CD4-positive, alpha-beta memory T cell (primary cell): ENCODE measurements at places on chromosomes 5 and 9. TPM values are rescaled to one million over a fixed set of nuclear protein-coding genes. Genes with fewer than 3 reads are reported as not detected.

DNA sequence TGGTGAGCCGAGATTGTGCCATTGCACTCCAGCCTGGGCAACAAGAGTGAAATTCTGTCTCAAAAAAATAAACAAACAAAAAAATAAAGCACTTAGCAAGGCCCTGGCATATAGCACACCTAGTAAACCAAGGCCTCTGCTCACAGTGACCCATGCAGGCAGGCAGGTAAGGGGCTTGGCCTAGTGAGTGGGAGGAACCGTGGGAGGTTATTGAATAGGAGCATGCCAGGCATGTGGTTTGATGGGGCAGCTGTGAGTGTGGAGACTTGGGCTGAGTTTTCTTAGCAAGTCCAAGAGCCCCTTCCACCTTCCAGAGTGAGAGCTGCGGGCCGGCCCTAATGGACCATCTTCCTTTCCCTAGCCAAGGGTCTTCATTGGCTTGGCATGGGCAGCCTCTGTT is 4.5 kb upstream of the NDST1 start:
- no peak overlapping the region for H3K27ac ChIP-seq
- H3K36me3 ChIP-seq: no peaks in the 10 kb centered on the region
- no peaks in the 10 kb centered on the region for H3K4me1 ChIP-seq
- DNase-seq: no peak
- no peaks in the 10 kb centered on the region for H3K27me3 ChIP-seq

DNA sequence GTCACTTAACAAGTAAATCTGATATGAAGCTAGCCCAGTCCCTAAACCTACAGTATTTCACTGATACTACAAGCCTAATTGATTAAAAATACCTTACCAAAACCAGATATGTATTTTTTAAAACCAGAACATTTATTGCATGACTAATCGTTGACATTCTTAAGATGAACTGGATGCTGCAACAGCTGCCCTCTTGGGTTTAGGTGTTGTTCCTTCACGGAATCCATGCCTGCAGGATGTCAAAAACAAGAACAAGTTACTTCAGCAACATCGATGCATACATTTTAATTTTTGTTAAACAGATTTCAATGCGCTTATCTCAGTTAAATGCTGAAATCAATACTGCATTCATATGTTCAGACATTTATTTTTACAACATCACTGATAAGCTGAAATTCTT is 2.7 kb downstream of the RPL37 start:
- no peak overlapping the region for H3K4me3 ChIP-seq
- H3K4me1 ChIP-seq: peaks cover 35% of the 10 kb centered on the region
- H3K27ac ChIP-seq: peak overlapping the region; percentile 92

- no peak overlapping the region for H3K4me3 ChIP-seq
- no peaks in the 10 kb centered on the region for H3K36me3 ChIP-seq
- H3K4me1 ChIP-seq: no peaks in the 10 kb centered on the region
- no peak for DNase-seq
These were observed 139.0 kb upstream of the SLC27A6 start for GRCh38 chr5:128826275-128826674.

DNA sequence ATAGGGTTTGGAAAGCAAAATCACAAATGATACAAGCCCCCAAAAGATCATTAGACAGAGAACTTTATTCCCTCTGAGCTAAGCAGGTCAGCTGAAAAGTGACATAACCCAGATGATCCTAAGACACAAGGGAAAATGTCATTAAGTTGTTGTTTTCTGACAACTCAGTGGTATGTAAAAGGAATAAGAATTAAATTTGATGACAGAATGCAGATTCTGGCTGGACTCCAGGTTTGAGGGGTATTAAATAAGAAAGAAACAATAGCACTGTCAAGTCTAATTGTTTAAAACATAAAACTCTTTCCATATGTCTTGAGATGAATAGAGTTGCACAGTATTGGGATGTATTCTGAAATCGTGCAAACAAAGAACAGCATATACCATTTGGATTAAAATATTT is 429.9 kb downstream of the CAAP1 start:
- no peak overlapping the region for H3K4me3 ChIP-seq
- no peak overlapping the region for H3K27ac ChIP-seq
- DNase-seq: no peak

- H3K27ac ChIP-seq: no peak overlapping the region
- H3K4me3 ChIP-seq: no peak overlapping the region
- H3K36me3 ChIP-seq: no peaks in the 10 kb centered on the region
- peaks cover 16% of the 10 kb centered on the region for H3K4me1 ChIP-seq
These were observed 76.4 kb downstream of the MED27 start for GRCh38 chr9:132003319-132003704.

- no peak overlapping the region for H3K27ac ChIP-seq
- no peak for DNase-seq
- peaks cover 6% of the 10 kb centered on the region for H3K4me1 ChIP-seq
- no peaks in the 10 kb centered on the region for H3K27me3 ChIP-seq
- peaks cover 79% of the 10 kb centered on the region for H3K36me3 ChIP-seq
These were observed 25.5 kb downstream of the MTRR start for GRCh38 chr5:7894439-7894838.

GRCh38 chr5:148620696-148621095 is 33.6 kb downstream of the HTR4 start:
- no peak overlapping the region for H3K4me3 ChIP-seq
- H3K27me3 ChIP-seq: no peaks in the 10 kb centered on the region
- peak; percentile 43 for DNase-seq
- H3K27ac ChIP-seq: no peak overlapping the region

- H3K27me3 ChIP-seq: no peaks in the 10 kb centered on the region
- no peak for DNase-seq
- peaks cover 50% of the 10 kb centered on the region for H3K36me3 ChIP-seq
- H3K4me3 ChIP-seq: no peak overlapping the region
- no peaks in the 10 kb centered on the region for H3K4me1 ChIP-seq
- no peak overlapping the region for H3K27ac ChIP-seq
These were observed 20.2 kb downstream of the ACTL7A start for GRCh38 chr9:108882052-108882888.

DNA sequence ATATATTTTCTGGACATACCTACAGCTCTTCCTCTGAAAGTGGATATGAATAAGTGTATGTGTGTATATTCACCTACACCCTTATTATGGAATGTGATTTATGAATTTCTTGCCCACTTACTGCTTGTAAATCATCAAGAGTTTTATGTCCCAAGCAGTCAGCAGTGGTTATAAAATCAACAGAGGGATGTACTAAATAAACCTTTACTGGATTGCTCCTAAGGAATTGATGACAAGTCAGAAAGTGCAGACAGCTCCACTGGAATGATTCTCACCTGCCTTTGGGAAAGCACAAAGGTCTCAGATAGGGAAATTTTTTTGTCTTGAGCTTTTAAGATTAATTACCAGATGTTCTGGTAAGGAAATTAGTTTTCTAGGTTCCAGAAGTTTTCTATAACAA is 9.3 kb downstream of the TMEM174 start:
- H3K36me3 ChIP-seq: no peaks in the 10 kb centered on the region
- H3K4me3 ChIP-seq: no peak overlapping the region
- H3K27ac ChIP-seq: no peak overlapping the region
- no peaks in the 10 kb centered on the region for H3K27me3 ChIP-seq
- no peak for DNase-seq

DNA sequence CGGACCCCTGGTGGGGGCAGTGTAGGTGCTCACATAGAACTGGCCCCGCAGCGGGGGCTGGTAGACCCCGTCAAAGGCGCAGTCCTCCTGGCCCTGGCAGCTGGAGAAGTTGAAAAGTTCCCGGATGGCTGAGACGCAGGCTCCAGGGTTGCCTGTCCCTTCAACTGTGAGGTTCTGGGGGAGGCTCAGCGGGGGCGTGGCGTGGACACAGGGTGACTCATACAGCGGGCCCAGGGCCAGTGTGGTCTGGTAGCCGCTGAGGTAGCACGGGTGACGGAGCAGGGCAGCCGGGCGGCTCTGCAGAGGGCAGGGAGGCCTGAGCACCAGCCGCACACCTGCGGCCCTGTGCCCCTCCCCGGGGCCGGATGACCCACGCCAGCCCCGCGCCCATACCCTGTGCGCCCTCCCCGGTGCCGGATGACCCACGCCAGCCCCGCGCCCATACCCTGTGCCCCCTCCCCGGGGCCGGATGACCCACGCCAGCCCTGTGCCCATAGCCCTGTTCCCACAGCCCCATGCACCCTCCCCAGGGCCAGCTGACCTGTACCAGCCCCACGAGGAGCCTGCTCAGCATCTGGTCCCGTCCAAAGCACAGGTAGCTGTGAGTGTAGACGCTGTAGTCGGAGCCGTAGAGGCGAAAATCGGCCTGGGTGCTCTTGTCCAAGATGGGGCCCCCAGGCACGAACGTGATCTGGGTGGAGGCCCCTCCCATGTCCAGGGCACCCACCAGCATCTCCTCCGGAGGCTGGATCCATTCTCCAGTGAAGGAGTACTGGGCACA is 5.0 kb downstream of the ENTPD8 start:
- no peak for DNase-seq
- no peak overlapping the region for H3K4me3 ChIP-seq
- no peaks in the 10 kb centered on the region for H3K27me3 ChIP-seq
- H3K36me3 ChIP-seq: no peaks in the 10 kb centered on the region
- H3K27ac ChIP-seq: no peak overlapping the region

- no peak overlapping the region for H3K27ac ChIP-seq
- peaks cover 31% of the 10 kb centered on the region for H3K36me3 ChIP-seq
- no peak for DNase-seq
- H3K4me3 ChIP-seq: no peak overlapping the region
- no peaks in the 10 kb centered on the region for H3K27me3 ChIP-seq
- H3K4me1 ChIP-seq: no peaks in the 10 kb centered on the region
These were observed 55.5 kb downstream of the CEP120 start for GRCh38 chr5:123367739-123368138.

- H3K4me3 ChIP-seq: no peak overlapping the region
- peak; percentile 18 for DNase-seq
- peaks cover 34% of the 10 kb centered on the region for H3K36me3 ChIP-seq
- H3K27me3 ChIP-seq: no peaks in the 10 kb centered on the region
These were observed 141.9 kb downstream of the CDK5RAP2 start for GRCh38 chr9:120438111-120438510.

- peaks cover 5% of the 10 kb centered on the region for H3K27me3 ChIP-seq
- DNase-seq: peak; percentile 26
These were observed 31.1 kb upstream of the ADAMTSL1 start for GRCh38 chr9:18442629-18443491.

DNA sequence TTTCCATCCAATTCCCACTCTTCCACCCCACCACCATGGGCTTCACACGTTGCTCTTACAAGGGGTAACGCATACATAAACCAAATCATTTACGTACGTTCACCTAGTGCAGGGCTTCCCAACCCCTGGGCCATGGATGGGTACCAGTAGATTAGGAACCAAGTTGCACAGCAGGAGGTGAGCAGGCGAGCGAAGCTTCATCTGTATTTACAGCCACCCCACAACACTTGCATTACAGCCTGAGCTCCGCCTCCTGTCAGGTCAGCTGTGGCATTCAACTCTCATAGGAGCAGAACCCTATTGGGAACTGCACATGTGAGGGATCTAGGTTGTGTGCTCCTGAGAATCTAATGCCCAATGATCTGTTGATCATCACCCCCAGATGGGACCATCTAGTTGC is 82.3 kb downstream of the CEMIP2 start:
- DNase-seq: no peak
- H3K4me1 ChIP-seq: peaks cover 45% of the 10 kb centered on the region
- H3K4me3 ChIP-seq: peak overlapping the region; percentile 12
- H3K27me3 ChIP-seq: no peaks in the 10 kb centered on the region

DNA sequence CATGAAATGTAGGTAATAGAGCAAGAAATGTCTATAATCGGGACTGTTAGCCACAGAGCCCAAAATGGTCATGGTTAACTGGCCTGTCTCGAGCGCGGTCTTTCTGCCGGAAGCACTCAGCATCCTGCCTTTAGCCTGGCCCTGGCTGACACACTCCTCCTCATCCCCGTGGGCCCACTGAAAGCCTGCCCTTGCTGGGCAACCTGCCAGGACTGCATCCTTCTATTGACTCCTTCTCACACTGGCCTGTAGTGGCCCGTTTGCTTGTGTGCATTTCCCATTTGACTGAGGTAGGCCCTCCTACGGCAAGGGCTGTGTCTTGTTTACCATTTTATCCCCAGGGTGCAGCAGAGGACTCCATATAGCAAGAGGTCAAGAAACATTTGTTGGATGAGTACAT is 215.7 kb downstream of the ATPSCKMT start:
- DNase-seq: no peak
- H3K27ac ChIP-seq: no peak overlapping the region
- no peaks in the 10 kb centered on the region for H3K4me1 ChIP-seq
- no peaks in the 10 kb centered on the region for H3K36me3 ChIP-seq

GRCh38 chr9:112841261-112841660 is 49.4 kb downstream of the SLC46A2 start:
- H3K4me3 ChIP-seq: no peak overlapping the region
- H3K27ac ChIP-seq: no peak overlapping the region

DNA sequence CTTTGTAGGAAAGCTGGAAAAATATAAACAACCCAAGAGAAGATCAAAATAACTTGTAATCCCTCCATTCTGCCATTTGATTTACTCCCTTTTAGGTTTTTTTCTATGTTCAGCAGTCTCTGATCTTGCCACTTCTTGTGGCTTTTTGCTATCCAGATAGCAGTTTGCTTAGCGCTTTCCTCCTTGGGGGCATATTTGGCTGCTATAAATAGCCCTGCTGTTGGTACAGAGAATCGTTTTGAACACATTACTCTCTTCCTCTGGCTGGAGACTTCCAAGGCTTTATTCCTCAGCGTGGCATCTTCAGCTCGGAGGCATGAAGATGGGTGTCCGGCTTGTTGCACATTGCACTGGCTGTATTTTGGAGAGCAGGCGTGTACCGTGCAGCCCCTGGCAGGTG is 38.6 kb downstream of the HMCN2 start:
- no peaks in the 10 kb centered on the region for H3K36me3 ChIP-seq
- no peak for DNase-seq
- peaks cover 3% of the 10 kb centered on the region for H3K27me3 ChIP-seq
- H3K27ac ChIP-seq: no peak overlapping the region
- H3K4me3 ChIP-seq: no peak overlapping the region

GRCh38 chr9:110110154-110110553 is 97.8 kb downstream of the C9orf152 start:
- no peak overlapping the region for H3K4me3 ChIP-seq
- DNase-seq: no peak
- no peaks in the 10 kb centered on the region for H3K27me3 ChIP-seq
- no peak overlapping the region for H3K27ac ChIP-seq

DNA sequence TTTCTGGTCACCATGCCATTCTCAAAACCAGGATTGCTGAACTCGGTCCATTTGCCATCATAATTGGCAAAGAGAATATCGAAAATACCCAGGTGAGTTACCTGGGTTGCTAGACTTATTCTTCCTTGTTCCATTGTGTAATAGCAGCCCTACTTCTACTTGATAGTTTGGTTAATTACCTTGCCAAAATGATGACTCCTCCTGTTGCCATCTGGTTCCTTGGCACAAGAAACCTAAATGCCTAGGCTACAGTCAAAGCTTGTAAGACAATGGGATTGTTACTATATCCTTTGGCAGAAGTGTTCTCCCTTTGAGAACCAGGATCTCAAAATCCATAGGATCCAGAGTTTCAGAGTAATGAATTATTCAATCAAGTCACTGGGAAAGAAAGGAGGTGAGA is 373.2 kb upstream of the ACTBL2 start:
- H3K27me3 ChIP-seq: no peaks in the 10 kb centered on the region
- no peak overlapping the region for H3K27ac ChIP-seq
- no peak for DNase-seq
- H3K36me3 ChIP-seq: no peaks in the 10 kb centered on the region
- no peaks in the 10 kb centered on the region for H3K4me1 ChIP-seq
- H3K4me3 ChIP-seq: no peak overlapping the region

Gene MCCC2
- 31.1 TPM for total RNA-seq

Gene GDNF
- total RNA-seq: not detected

Gene ZNF169
- total RNA-seq: 22.3 TPM

Gene ADAMTS19
- total RNA-seq: not detected

Gene VLDLR
- 0.50 TPM for total RNA-seq

Gene RECK
- total RNA-seq: 12.8 TPM
